Right renal pelvis (tissue), 4 donors: ENCODE measurements at places on chromosomes 13 and 19. TPM values are rescaled to one million over a fixed set of nuclear protein-coding genes. Genes with fewer than 3 reads are reported as not detected.

DNA sequence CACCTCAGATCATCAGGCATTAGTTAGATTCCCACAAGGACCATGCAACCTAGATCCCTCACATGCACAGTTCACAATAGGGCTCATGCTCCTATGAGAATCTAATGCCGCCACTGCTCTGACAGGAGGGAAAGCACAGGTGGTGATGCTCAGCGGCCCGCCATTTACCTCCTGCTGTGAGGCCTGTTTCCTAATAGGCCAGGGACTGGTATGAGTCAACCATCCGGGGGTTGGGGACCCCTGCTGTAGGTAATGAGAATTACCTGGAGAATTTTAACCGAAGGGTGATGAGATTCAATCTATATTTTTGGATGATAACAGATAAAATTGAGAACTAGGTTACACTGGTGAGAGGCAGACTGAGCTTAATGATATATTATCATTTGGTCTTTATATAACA lies 101.4 kb downstream of the LACC1 start:
- DNase-seq, result no peak

SPRED3 gene
- polyA plus RNA-seq, result 1.1 TPM

GRCh38 chr19:8025316-8025715 lies 19.9 kb upstream of the ELAVL1 start:
- DNase-seq, result no peak

DNA sequence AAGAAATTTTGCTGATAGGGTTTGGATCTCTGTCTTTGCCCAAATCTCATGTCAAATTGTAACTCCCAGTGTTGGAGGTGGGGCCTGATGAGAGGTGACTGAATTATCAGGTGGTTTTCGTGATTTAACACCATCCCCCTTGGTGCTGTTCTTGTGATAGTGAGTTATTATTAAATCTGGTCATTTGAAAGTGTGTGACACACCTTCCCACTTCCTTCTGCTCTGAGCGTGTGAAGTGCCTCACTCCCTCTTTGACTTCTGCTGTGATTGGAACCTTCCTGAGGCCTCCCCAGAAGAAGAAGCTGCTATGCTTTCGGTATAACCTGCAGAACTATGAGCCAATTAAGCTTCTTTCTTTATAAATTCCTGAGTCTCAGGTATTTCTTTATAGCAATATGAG lies 632.0 kb downstream of the SLITRK5 start:
- no peak for DNase-seq

DNA sequence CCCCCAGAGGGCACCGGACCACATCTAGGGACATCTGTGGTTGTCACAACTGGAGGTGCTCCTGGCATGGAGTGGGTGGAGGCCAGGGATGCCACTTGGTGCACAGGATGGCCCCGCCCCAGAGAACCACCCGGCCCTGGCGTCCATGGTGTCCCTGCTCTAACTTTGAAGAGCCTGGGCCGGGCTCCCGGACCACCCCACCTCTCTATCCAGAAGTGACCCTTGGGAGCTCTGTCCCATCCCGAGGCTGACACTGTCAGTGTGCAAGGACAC lies 22.9 kb upstream of the MYDGF start:
- DNase-seq, result no peak

LINGO3 gene
- polyA plus RNA-seq, result not detected
